ENCODE measurements at places on chromosomes 1 and 21.

DNA sequence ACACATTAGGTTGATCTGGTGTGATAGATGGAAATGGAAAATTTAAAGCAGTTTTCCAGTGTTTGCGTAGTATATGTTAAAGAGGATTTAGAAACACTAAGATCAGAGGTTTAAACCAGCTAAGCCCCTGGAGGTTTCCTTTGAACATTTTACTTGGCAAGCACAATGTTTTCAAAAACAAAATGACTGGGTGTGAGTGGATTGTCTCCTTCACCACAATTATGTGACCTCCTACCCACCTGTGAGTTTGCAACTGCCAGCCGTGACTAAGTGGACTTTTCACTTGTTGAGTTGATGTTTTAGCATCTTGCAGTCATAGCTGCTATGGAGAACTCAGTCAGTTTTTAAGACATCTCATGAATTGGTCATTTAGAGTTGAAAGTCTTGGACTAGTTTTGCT, 4.7 kb downstream of the CCDC190 start:
- DNase-seq, result no peak

GRCh38 chr1:109691759-109692158, 4.1 kb downstream of the GSTM1 start:
- no peak for DNase-seq

DNA sequence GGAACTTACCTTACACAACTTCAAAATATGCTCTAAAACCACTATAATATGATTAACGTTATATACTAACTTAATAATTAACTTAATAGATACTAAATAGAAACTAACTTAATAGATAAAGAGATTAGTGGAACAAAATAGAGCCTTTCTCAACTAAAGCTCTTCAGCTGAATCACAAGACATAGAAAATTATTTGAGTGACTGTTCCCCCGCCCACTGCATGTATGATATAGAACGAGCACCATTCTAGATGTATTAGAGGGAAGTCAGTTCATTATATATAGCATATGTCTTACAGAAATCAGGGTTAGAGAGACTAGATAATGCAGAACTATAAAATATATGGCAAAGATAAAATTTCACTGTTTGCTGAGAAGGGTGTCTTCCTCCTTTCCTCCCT, 16.3 kb downstream of the LYPLAL1 start:
- DNase-seq, result no peak

GRCh38 chr1:25640646-25641328, 24.2 kb downstream of the MAN1C1 start:
- no peak for DNase-seq

- no peak for DNase-seq
These were observed 1.3 kb downstream of the SH2D2A start for GRCh38 chr1:156815307-156815826.

DNA sequence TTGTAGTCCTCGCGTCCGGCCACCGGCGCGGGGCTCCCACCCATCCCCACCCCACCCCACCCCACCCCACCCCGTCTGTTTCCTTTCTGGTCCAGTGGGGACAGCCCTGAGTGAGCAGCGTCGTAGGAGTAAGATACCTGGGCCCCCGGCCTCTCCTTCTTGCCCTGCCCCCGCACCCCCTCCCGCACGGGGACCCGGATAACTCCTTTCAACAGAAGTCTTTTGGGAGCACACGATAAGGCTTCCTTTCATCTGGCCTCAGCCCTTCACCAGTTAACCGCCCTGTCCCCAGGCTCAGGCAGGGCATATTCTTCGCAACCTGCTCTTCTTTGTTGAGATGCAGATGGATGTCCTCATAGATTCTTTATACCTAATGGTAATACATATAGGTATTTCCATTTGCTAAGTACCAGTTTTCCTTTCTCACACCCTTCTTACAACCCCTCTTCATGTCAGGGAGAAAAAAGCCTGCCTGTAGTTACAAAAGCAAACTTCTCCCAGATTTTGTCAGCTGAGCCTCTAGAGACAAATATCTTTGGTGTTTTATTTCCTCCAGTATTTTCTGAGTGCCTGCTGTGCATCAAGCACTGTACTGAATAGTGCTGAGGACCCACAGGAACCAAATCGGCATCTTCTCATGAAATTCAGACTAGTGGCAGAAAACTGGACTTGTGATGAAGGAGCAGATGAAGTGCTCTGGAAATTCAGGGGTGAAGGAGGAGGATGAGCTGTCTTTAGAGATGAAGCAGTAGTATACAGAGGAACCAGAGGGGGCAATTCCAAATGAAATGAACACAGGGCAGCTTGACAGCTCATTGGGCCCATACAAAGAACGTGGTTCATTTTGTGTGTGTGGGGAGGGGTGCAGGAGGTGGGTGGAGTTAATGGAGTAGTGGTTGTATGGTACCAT, 33.6 kb downstream of the SLC2A1 start:
- no peak for DNase-seq

DNA sequence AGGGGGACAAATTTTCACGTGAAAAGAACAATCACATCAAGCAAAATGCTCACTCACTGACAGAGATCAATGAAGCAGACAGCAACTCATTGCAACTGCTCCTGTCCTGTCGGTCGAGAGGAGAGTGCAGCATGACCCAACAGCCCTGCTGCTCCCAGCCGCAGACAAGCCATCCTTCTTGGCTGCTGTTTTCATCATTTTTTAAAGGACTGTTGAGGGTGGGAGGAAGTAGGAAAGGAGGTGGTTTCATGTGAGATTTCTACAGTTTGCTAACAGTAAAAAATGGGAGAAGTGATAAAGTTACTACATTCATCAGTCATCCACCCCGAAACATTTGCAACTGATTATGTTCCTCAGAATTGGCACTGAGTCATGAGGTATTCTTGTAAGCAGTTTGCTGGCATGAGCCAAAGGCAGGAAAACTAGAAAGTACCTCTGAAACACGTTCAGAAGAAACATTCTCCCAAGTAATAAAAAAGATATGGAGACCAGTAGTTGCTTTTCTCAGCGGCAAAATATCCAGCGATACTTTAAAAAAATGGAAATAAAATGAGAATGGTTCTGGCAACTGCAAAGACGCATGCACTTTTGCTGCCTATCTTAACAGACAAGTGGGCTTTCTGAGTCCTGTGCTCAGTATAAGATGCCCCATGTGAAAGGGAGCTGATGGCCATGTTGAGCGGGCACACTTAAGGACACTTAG, 72.0 kb upstream of the CLDN14 start:
- no peak for DNase-seq

DNA sequence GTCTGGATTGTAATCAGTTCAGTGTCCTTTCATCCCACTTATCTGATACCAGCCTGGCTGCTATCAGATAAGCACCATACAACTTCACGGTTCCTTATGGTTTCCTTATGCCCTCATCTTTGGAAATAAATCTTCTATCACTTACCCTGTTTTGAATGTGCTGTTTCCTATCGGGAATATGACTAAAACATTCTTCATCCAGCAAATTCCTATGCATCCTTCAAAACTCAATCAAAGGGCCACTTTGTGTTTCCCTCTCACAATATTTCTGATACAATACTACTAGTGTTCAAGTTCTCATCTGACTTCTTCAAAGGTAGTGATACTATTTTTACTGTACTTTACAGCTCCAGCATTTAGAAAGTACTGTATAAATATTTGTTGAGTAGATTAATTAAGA, 513.2 kb downstream of the OMA1 start:
- DNase-seq, result no peak

- peak; percentile 28 for DNase-seq
These were observed 126.0 kb downstream of the NR5A2 start for GRCh38 chr1:200153277-200154055.

DNA sequence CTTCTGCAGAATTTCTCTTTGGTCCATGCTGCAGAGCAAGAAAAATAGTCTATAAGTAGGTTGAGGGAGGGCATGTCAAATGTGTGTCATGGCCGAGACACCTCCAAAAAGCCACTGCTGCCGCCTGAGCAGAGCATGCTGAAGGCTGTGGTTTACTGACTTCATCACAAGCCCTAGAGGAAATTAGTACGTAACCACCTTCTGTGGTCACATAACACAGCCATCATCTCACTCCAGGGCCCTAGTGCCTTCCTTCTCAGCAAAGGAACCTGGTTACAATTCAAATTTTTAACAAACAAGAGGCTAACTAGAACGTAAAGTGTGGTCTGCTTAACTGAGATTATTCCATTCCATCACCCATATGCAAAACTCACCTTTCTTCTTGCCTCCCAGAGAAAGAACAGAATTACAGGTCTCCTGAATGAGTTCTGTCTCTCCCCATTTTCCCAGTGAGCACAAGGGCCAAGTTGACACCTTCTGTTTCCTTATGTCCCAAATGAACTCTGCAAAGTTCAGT, at the start of gene PTPN22:
Gene PTPN22 (minus strand): TSS at position 116 of the 517 bp plus-strand sequence.
- peak; percentile 75 for DNase-seq

GRCh38 chr1:107251839-107252238, 111.0 kb downstream of the NTNG1 start:
- no peak for DNase-seq

DNA sequence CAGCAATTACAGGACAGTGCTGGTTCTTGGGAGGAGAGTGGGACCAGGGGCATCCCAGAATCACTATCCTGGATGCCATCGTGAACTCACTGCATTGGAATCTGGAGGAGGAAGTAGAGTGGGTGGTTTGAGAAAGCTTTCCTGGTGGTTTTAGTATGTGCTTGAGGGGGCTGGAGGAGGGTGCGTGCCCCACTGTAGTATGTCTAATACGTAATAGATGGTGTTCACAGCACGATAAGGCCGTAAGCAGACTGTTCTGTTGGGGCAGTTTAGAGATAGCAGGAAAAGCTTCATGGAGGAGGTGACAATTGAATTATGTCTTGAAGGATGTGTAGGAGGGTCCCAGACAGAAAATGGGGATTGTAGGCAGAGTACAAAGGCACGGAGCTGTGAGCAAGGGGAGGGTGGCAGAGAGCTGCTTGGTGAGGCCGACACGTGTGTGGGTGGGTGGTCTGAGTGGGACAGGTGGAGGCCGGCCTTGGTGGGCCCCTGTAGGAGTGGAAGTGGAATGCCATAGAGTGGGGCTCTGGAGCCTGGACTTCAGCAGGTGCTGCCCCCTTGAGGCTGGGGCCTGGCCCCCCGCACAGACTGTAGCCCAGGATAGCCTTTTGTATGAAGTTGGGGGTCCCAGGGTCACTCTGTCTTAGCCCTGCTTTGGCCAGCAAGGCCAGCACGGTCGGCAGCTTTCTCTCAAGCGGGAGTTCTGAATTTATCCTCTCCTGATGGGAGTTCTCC, 37.0 kb downstream of the IL6R start:
- no peak for DNase-seq

DNA sequence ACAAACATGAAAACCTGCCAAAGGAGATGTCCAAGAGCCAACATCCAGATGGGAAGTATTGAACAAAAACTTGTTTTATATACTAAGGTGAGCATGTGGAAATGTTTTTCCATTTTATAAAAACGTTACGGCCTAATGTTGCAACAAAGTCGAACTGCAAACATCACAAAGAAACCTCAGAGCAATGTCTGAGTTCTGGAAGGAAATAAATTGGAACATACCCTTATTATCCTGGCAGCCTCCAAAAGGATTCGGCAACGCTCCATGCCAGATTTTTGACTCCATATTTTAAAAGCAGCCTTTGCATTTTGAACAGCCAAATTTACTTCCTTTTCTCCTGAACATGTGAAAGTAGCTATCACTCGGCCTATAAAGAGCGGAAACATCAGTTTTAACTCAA, 3.3 kb downstream of the ALDH9A1 start:
- DNase-seq, result no peak

DNA sequence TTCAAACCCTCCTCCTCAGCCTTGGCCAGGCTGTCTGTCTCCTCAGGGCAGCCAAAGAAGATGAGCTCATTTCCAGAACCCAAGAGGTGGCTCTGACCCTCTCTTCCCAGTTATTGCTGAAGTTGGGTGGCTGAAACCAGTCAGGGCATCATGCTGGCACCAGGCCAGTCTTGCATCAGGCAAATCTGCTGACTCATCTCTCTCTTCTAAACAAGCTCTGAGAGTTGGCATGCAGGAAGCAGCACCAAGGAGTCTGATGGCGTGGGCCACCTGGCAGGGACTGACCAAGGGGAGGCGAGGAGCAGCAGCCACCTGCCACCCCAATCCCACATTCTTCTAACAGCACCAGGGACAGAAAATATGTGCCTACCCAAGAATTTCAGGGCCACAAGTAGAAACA, 104.8 kb upstream of the ATP1A1 start:
- no peak for DNase-seq

DNA sequence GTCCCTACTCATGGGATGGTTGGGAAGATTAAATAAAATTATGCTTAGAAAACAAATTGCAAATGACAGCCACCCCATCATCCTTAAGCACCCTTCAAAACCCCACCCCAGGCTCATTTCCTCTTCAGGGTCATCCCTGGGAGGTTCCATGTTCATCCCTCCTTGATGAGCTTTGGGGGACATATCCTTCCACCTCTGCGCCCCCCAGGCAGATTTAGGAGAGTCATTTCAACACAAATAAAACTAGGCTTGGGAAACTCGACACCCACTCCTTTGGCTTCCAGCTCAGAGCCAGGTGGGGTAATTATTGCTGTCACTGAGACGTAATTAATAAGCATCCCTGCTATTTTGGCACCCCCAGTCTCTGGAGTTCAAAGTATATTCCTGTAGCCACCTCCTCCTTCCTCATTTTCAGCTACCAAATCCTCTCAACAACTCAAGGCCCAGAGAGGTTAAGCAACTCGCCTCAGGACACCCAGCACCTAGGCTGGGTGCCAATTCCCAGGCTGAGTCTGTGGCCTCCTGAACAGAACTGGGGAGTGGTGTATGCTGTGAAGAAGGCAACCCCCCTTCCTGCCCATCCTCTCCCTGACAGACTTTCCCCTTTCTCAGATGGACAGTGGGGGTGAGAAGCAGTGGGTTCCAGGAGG, 595 bp downstream of the CRYBG2 start:
- no peak for DNase-seq

DNA sequence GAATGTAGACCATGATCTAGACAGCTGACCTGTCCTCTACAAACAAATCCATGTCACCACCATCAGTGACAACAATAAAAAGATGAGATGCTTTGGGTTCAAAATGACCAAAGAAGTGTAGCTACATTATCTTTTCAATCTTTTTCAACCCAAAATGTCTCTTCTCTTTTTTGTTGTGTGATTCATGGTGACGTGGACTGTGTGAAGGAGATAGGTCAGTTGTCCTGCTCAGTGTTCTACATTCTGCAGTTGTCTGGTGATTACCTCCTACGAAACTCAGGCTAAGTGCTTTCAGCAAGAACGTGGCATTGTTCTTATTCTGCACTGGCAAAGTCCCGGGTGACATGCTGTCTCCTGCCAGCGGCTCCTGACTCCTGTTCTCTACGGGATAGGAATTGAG, 73.1 kb downstream of the PRKAB2 start:
- no peak for DNase-seq

- no peak for DNase-seq
These were observed 17.6 kb downstream of the OPTC start for GRCh38 chr1:203511513-203511912.
